Spleen (tissue), 13 donors: ENCODE measurements at places on chromosomes 12 and 14. TPM values are rescaled to one million over a fixed set of nuclear protein-coding genes. Genes with fewer than 3 reads are reported as not detected.

GRCh38 chr14:58108717-58109116 lies 43.3 kb downstream of the ARMH4 start:
- no peaks in the 10 kb centered on the region for H3K36me3 ChIP-seq
- no peaks in the 10 kb centered on the region for H3K27me3 ChIP-seq
- no peaks in the 10 kb centered on the region for H3K4me1 ChIP-seq
- H3K4me3 ChIP-seq: no peak overlapping the region

GRCh38 chr12:93127582-93128331 lies 198.7 kb upstream of the EEA1 start:
- peak; percentile 77 for DNase-seq
- H3K36me3 ChIP-seq: no peaks in the 10 kb centered on the region
- H3K27me3 ChIP-seq: no peaks in the 10 kb centered on the region
- no peak overlapping the region for H3K4me3 ChIP-seq
- H3K4me1 ChIP-seq: peaks cover 22% of the 10 kb centered on the region

- DNase-seq: no peak
- no peak overlapping the region for H3K4me3 ChIP-seq
- peaks cover 8% of the 10 kb centered on the region for H3K4me1 ChIP-seq
- H3K27me3 ChIP-seq: no peaks in the 10 kb centered on the region
- H3K36me3 ChIP-seq: no peaks in the 10 kb centered on the region
These were observed 134.4 kb upstream of the FGD4 start for GRCh38 chr12:32264961-32265360.

DNA sequence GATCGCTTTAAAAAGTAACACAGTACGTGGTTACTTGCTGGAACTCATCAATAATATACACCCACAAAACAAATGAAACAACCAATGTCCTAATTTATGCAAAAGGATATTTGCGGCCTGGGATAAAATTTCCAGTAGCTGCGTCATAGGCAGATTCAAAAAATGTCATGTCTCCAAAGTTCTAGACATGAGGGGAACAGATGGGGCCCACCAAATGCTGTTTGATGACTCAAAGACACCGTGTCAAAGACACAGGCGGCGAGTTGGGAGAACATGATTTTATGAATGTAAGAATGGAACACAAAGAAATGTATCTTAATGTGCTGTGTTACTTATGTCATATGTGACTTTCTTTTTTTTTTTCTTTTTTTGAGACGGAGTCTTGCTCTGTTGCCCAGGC lies 34.3 kb upstream of the NCOR2 start:
- no peak overlapping the region for H3K4me3 ChIP-seq
- peaks cover 20% of the 10 kb centered on the region for H3K4me1 ChIP-seq
- no peak overlapping the region for H3K27ac ChIP-seq

DNA sequence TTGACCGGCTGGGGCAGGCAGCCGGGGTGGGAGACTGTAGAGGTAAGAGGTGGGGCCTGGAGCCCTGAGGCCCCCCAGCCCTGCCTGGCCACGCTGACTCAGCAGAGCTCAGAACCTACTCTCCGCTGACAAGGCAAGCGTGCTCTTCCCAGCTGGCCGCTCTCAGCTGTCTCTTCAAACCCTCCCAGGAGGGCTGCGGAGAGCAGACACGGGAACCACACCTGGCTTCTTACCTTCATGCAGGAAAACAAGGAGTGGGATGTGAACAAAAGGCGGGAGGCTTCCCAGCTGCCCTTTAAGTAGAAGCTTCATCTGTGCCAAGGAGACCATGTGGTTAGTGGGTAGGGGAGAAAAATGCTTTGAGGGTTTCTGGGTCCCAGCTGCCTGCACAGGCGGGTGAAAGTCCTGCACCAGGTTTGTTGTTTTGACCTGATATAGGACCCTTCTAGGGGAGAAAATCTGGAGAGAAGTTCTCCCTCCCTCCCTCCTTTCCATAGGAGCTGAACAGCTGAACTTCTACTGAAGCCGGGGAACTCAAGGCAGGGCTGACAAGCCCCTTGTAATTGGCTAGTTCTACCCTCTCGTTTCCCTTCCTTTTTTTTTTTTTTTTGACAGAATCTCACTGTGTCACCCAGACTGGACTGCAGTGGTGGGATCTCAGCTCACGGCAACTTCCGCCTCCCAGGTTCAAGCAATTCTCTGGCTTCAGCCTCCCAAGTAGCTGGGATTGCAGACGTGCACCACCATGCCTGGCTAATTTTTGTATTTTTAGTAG lies 12.8 kb upstream of the TESC start:
- no peak overlapping the region for H3K4me3 ChIP-seq
- H3K27ac ChIP-seq: no peak overlapping the region
- no peaks in the 10 kb centered on the region for H3K36me3 ChIP-seq
- no peaks in the 10 kb centered on the region for H3K27me3 ChIP-seq
- H3K4me1 ChIP-seq: peaks cover 9% of the 10 kb centered on the region

GRCh38 chr14:49057838-49058510 lies 528.2 kb downstream of the RPS29 start:
- no peak overlapping the region for H3K4me3 ChIP-seq
- H3K27me3 ChIP-seq: no peaks in the 10 kb centered on the region
- H3K36me3 ChIP-seq: no peaks in the 10 kb centered on the region

DNA sequence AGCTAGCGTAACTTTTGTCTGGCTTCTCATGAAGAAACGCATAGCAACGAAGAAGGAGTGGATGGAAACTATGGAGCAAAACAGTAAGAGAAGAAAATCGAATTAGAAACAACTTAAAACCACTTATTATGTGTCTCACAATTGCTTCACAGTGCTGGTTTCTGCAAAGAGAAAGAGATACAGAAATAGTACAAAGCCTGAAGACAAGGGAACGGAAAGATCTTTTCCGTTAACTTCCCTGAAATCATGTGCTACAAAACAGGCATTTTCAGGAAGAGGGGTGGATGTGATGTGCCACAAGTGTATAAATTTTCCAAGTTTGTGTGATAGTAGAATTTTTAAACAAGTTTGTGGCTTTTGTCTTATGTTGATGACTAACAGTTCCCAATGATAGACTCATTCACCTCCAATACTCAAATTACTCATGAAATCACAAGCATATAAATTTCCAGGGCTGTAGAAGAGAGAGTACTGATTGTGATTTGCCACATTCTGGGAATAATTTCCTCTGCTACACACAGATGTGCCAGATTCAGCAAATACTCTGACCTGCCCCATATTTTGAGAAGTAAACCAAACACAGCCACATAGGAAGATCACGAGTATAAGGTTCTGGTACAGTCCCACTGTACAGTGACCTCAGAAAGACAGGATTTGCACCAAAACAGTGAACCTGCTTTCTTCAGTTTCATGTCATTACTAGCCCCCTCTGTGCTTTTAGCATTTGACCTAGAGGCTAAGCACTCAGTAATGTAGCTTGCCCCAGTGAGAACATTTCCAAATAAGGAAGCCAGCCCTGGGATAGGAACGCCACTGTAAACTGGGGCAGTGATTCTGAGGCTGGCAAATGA lies 41.4 kb upstream of the PPFIA2 start:
- H3K27ac ChIP-seq: no peak overlapping the region
- no peaks in the 10 kb centered on the region for H3K4me1 ChIP-seq
- H3K36me3 ChIP-seq: no peaks in the 10 kb centered on the region
- DNase-seq: no peak
- no peak overlapping the region for H3K4me3 ChIP-seq
- H3K27me3 ChIP-seq: no peaks in the 10 kb centered on the region

DNA sequence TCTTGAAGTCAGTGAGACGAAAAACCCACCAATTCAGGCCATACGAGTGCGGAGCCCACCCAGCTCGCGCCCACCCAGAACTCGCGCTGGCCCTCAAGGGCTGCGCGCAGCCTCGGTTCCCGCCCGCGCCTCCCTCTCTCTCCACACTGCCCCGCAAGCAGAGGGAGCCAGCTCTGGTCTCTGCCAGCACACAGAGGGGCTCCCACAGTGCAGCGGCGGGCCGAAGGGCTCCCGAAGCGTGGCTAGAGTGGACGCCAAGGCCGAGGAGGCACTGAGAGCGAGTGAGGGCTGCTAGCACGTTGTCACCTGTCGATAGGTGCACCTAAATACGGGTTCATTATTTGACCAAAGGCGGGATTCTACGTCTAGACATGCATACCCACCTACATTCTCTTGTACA lies 2.2 kb upstream of the CDKN3 start:
- peak; percentile 75 for DNase-seq
- H3K36me3 ChIP-seq: no peaks in the 10 kb centered on the region
- H3K27me3 ChIP-seq: no peaks in the 10 kb centered on the region
- peaks cover 4% of the 10 kb centered on the region for H3K4me1 ChIP-seq

GRCh38 chr14:95220663-95221231 lies 63.4 kb upstream of the DICER1 start:
- DNase-seq: no peak
- no peak overlapping the region for H3K4me3 ChIP-seq
- peaks cover 16% of the 10 kb centered on the region for H3K36me3 ChIP-seq
- no peaks in the 10 kb centered on the region for H3K27me3 ChIP-seq

GRCh38 chr12:57219993-57220754 lies 3.6 kb downstream of the NXPH4 start:
- H3K4me3 ChIP-seq: no peak overlapping the region
- peaks cover 93% of the 10 kb centered on the region for H3K27me3 ChIP-seq
- no peak for DNase-seq
- H3K4me1 ChIP-seq: peaks cover 18% of the 10 kb centered on the region
- H3K36me3 ChIP-seq: no peaks in the 10 kb centered on the region

DNA sequence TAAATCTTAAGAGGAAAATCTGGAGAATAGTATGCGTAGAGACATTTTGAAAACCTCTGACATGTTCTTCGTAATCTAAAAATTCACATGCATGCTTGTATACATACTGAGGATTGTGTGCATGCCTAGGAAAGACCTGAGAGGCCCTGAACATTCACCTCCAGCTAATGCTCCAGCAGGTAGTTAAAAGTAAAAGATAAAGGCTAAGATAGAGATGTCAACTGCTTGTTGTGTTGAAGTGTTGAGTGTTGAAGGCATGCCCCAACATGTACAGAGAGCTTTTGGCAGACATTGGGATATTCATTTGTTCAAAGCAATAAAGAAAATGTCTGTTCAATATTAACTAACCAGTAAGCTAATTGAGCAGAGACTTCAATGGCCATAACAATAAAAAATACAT lies 118.6 kb upstream of the SYT1 start:
- H3K36me3 ChIP-seq: no peaks in the 10 kb centered on the region
- DNase-seq: no peak

GRCh38 chr12:12441843-12442461 lies 85.1 kb downstream of the BORCS5 start:
- H3K27ac ChIP-seq: peak overlapping the region; percentile 77
- no peak for DNase-seq
- peaks cover 10% of the 10 kb centered on the region for H3K4me1 ChIP-seq
- peaks cover 8% of the 10 kb centered on the region for H3K36me3 ChIP-seq
- no peak overlapping the region for H3K4me3 ChIP-seq

DNA sequence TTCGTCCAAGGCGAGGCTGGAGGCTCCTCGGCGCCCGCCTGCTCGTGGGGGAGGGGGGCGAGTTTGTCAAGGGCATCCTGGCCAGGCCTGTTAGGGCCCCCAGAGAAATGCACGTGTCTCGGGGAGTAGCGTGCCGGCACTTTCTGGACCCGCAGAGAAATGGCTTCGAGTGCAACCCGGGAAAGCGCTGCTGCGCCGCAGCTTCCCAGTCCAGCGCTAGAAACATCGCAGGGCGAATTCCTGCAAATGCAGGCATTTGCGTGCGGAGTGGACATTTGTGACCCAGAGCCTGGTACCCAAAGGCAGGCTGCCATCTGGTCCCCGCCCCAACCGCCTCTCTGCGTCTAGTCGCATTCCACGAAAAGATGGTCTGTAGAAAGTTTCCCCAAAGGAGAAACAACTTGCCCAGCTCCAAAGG lies 756 bp downstream of the LGR5 start:
- H3K4me3 ChIP-seq: peak overlapping the region; percentile 42
- peaks cover 25% of the 10 kb centered on the region for H3K4me1 ChIP-seq
- DNase-seq: peak; percentile 62
- no peak overlapping the region for H3K27ac ChIP-seq

DNA sequence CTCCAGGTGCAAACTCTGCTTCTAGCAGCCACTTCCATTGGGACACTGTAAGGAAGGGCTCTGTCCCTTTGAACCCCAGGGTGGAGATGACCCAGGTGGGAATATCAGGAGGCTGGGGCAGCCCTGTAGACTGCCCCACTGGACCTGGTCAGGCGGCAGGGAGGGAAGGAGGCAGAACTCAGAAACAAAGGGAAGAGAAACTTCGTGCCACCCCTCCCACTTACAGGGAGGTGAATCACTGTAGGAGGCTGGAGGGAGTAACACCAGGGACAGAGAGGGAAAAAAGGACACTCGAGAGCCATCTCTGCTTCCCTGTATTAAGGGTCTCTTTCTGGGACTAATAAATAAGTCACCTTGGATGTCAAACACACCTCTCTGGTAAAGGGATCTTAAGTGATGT lies 37.4 kb downstream of the ISCA2 start:
- no peaks in the 10 kb centered on the region for H3K4me1 ChIP-seq
- no peak for DNase-seq
- H3K4me3 ChIP-seq: no peak overlapping the region
- no peaks in the 10 kb centered on the region for H3K27me3 ChIP-seq
- no peaks in the 10 kb centered on the region for H3K36me3 ChIP-seq

GRCh38 chr12:120010661-120011230 lies 21.7 kb downstream of the BICDL1 start:
- no peaks in the 10 kb centered on the region for H3K27me3 ChIP-seq
- H3K27ac ChIP-seq: no peak overlapping the region
- H3K4me3 ChIP-seq: no peak overlapping the region
- H3K36me3 ChIP-seq: no peaks in the 10 kb centered on the region

- H3K27ac ChIP-seq: no peak overlapping the region
- H3K36me3 ChIP-seq: no peaks in the 10 kb centered on the region
- no peak overlapping the region for H3K4me3 ChIP-seq
These were observed 1196.5 kb downstream of the GALC start for GRCh38 chr14:86796221-86797074.

DNA sequence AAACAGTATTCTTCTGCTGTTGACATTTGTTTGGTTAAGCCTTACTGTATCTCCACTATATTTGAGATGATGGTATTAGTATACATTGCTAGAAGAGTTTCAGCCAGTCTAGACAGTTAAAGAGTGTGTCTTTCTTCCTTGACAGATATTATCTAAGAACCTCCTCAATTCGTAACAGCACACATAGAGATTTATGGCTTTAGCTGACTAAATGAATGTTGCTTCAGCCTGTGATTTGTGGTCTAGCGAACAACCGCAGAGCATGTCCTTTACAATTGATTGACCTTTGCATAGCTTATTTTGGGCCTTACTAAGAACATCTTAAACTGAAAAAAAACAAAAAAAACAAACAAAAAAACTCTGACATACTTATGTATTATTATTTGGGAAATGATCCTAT lies 122.2 kb downstream of the DAAM1 start:
- no peak for DNase-seq
- no peak overlapping the region for H3K4me3 ChIP-seq
- H3K4me1 ChIP-seq: no peaks in the 10 kb centered on the region
- H3K27ac ChIP-seq: no peak overlapping the region
- no peaks in the 10 kb centered on the region for H3K36me3 ChIP-seq

The PTPRR gene
- total RNA-seq: 0.77 TPM

The ZDHHC22 gene
- total RNA-seq: not detected

The RNFT2 gene
- total RNA-seq: 5.4 TPM

The MMP14 gene
- total RNA-seq: 42.6 TPM

The CCDC177 gene
- not detected for total RNA-seq

The PTGDR gene
- total RNA-seq: 10.5 TPM

The MYO1H gene
- total RNA-seq: not detected

The RASSF9 gene
- 6.2 TPM for total RNA-seq

The C14orf132 gene
- 10.5 TPM for total RNA-seq

The SLC25A21 gene
- 0.16 TPM for total RNA-seq

The NUP37 gene
- 19.2 TPM for total RNA-seq

The GPRC5D gene
- 0.55 TPM for total RNA-seq
